ENCODE measurements at places on chromosomes 13 and 19.

DNA sequence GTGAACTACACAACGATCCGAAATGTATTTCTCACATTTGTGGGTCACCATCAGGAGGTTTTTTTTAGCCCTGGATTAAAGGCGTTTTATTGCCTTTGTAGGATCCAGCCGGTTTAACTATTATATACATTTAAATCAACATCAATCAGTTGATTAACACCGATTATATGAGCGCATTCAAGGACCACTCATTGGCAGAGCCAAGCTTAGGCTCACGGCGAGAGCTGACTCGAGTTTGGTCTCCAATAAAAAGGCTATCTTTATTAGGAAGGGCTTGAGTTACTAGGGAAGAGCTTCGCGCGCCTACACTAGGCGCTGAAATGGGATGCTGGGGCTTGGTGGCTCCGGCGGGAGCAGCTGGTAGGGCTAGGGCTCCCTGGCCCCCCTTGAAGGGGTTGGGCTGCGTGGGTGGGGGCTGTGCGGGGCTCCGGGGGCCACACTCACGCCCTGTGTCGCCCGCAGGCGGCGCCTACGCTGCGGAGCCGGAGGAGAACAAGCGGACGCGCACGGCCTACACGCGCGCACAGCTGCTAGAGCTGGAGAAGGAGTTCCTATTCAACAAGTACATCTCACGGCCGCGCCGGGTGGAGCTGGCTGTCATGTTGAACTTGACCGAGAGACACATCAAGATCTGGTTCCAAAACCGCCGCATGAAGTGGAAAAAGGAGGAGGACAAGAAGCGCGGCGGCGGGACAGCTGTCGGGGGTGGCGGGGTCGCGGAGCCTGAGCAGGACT, 4.2 kb downstream of the PDX1 start:
- no peak for DNase-seq

GRCh38 chr13:76709851-76710250, 176.4 kb downstream of the KCTD12 start:
- DNase-seq: no peak

DNA sequence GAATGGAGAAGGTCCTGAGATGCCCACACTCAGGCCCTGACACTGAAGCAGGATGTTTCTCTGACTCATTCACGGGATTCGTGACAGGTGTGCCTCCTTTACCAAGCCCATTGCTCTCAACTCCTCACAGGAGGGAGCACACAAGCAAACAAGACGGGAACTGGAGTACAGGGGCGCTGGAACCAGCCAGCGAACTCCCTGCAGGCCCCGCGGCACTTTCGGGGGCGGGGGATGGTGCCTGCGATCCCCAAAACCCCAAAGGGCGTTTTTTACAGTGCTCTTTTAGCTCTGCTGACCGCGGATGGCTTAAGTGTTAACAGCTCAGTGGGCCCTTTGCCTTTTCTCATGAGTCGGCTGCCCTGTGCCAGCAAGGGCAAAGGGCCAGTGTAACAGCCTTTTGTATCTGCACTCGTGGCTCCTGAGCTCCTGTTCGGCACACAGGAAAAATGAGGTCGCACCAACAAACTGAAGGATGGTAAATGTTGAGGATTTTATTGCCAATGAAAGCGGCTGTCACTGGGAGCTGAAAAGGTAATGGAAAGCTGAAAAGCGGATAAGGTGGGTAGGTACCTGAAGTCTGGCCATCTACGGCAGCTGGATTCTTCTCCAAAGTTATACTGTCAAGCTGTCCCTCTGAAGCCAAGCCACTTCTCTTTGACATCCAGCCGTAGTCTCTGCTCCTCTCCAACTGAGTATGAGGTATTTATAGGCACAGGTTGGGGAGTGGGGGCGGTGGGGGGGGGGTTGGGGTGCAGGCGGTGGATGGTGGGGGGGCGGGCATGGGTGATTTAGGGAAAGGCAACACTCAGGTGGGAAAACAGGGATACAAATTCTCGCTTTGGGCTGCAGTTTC, 65.0 kb upstream of the TRPC4 start:
- no peak for DNase-seq

- DNase-seq: no peak
Observed at GRCh38 chr19:51181913-51182419, 39.9 kb downstream of the SIGLEC7 start.

DNA sequence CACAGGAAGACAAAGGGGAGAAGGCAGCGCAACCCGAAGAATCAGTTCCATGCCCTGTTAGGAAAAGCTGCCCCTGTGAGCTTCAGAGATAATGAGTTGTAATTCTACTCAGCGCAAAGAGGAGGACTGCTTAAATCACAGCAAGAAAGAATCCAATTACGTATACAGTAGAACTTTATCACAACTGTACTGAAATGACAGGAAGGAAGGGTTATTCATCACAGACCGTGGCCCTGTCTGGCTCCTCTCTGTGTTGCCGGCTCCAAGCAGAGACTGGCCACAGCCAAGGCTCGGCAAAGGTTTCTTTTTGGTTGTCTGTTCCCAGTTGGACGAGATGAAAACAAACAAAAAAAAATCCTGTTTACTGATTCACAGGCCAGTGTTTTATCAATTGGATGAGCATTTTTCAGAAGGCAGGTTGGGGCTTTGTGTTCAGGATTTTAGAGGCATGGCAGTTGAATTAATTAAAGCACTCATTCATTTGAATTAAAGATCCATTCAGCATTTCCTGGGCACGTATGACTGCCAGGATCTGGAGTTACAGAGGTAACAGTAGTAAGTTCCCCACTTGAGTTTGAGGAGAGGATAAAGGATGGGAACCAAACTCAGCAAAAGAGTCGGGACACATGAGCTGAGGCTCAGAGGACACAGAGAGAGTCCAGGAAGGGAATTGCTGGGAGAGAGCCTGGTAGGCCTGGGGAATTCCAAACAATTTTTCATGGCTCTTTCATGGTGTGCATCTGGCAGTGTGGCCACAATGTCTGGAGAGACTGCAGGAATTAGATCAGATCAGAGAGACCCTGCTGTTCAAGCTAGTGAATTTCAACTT, 341.0 kb downstream of the DNAJC15 start:
- no peak for DNase-seq

- no peak for DNase-seq
Observed at GRCh38 chr19:43765109-43765876, 10.5 kb upstream of the SMG9 start.

- no peak for DNase-seq
Observed at GRCh38 chr19:10780368-10780767, 55.6 kb downstream of the TMED1 start.

- DNase-seq: no peak
Observed at GRCh38 chr19:50190439-50190891, 13.0 kb upstream of the MYH14 start.

DNA sequence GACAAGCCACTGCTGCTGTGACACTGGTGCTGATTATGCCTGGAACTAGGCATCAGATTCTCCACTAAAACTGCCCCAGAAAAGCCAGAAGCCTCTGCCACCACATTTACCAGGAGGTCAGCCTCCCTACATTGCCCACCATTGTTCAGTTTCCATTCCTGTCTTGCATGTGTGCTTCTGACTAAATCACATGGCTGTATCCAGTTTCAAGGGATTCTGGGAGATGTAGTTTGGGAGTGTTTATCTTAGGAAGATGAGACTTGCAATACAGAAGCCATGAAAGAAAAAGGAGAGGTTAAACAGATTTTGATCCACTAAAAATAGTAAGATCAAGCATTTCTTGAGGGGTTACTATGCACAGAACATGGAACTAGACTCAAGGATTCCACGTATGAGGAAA, 40.7 kb upstream of the SERPINE3 start:
- no peak for DNase-seq

- DNase-seq: no peak
Observed at GRCh38 chr13:59532405-59532804, 631.3 kb downstream of the DIAPH3 start.

DNA sequence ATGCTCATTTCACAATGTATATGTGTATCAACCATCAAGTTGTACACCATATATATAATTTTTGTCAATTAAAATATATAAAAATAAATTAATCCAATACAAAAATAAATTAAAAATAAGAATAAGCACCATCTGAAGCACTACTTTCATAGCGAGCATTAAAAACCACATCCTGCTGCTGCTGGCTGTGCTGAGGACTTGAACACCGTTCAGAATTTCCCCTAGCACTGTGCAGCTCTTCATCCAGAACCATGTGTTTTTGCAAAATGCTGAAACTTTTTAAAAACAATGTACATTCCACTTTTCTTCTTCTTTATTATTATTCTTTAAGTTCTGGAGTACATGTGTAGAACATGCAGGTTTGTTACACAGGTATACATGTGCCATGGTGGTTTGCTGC, 40.0 kb upstream of the FOXO1 start:
- DNase-seq: no peak

DNA sequence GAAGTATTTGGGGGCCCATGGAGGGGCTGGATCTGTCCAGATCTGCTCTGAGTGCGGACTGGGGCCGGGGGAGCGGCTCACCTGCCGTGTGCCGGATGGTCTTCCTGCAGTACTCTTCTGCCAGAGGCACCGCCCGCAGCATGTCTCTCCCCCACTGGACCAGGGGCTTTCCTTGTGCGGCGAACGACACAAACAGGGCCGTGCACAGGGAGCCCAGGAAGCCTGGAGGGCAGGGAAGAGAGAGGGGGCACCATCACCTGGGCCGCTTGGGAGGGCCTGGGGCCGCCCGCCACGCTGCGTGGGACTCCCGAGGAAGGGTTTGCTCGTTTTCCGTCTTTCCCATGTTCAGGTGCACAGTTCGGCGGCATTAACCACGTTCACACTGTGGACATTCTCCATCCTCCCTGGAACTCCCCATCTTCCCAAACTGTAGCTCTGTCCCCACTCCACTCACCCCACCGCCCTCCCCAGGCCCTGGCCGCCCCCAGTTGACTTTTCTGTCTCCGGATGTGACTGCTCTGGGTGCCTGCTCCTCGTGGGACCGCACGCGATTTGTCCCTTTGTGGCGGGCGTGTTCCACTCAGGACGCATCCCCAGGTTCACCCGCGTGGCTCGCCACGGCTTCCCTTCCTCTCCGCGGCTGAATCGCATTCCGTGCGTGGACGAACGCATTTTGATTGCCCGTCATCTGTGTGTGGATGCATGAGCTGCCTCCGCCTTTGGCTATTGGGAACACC, 24.2 kb downstream of the ADPRHL1 start:
- no peak for DNase-seq

- no peak for DNase-seq
Observed at GRCh38 chr13:61149331-61149730, 266.3 kb downstream of the PCDH20 start.

DNA sequence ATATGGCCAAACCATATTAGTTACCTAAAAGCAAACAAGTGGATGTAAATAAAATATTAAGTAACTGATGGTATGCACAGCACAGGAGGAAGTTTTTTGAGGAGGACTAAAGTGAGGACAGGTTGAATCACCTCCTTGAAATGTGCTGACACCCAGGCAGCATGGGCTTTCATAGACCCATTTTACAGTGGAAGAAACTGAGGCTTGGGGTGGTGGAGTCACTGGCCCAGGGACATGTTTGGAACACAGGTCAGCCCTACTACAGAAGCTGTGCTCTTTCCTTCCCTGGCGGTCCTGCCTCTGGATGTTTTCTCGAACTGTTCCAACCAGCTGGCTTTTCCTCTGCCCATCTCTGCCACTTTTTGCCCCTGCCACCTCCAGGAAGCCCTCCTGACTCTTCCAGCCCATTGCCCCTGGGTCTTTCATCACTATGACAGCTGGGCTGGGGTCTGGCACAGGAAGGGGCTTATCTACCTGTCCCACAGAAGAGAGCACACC, 11.2 kb upstream of the PTPRS start:
- DNase-seq: no peak

GRCh38 chr13:109761695-109762094, 24.7 kb downstream of the IRS2 start:
- DNase-seq: no peak

DNA sequence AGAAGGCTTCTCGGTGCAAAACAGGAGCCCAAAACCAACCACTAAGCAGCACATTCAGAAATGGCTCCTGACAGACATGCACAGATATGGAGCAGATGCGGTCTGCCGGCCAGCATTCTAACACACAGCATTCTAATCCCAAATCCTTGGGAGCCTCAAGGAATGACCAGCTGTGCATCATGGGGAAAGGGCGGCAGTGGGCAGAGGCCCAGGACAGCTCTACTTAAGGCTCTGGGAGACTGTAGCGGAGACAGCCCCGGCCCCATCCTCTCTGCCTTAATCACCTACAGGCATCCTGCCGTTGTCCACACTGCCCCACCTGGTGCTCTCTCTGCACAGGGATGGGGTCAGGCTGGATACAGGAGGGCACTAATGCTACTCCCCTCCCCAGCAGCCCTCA, 1016.0 kb downstream of the UQCRFS1 start:
- DNase-seq: no peak

- peak; percentile 39 for DNase-seq
Observed at GRCh38 chr19:45419396-45419795, 4.3 kb downstream of the ERCC1 start.

DNA sequence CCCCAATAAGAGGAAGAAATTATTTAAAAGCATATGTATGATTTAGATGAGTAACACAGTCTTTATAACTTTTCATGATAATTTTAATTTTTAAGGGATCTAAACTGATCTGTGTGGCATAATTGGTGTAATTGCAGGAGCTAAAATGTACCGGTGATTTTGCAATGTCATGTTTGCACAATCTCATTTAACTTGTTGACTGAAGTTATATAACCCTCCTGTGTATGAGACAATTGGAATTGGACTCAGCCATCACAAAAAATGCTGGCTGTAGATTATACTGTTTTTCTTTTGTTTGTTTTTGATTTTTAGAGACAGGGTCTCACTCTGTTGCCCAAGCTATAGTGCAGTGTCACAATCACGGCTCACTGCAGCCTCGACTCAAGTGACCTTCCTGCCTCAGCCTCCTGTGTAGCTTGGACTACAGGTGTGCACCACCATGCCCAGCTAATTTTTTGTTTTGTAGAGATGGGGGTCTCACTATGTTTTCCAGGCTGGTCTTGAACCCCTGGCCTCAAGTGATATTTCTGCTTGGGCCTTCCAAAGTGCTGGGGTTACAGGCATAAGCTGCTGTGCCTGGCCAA, 26.1 kb downstream of the FGF9 start:
- no peak for DNase-seq

- no peak for DNase-seq
Observed at GRCh38 chr19:6891761-6892385, 4.5 kb downstream of the ADGRE1 start.

GRCh38 chr13:21606251-21606650, 2.3 kb upstream of the MICU2 start:
- DNase-seq: no peak

- no peak for DNase-seq
Observed at GRCh38 chr19:4933528-4933927, 24.2 kb downstream of the UHRF1 start.

DNA sequence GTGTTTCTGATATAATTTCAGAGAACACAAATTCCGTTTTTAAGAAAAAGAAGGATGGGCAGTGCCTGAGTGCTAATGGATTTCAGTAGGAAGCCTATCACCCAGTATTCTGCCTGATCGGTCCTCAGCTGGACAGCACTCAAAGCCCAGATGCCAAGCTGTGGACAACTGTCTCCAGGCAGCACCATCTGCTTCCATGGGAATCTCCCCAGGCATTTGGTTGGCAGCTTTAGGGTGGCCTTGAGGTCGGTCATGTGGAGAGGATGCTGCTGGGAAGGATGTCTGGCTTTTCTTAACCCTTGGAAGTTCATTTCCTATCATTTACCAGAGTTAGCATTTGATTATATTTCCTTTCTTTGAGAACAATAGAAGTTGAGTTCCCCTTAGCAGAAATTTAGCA, 311.7 kb downstream of the TBC1D4 start:
- DNase-seq: no peak

- DNase-seq: no peak
Observed at GRCh38 chr13:32624441-32624840, 38.2 kb downstream of the PDS5B start.
